Ascending aorta (tissue), 2 donors: ENCODE measurements at places on chromosomes 3 and 15.

DNA sequence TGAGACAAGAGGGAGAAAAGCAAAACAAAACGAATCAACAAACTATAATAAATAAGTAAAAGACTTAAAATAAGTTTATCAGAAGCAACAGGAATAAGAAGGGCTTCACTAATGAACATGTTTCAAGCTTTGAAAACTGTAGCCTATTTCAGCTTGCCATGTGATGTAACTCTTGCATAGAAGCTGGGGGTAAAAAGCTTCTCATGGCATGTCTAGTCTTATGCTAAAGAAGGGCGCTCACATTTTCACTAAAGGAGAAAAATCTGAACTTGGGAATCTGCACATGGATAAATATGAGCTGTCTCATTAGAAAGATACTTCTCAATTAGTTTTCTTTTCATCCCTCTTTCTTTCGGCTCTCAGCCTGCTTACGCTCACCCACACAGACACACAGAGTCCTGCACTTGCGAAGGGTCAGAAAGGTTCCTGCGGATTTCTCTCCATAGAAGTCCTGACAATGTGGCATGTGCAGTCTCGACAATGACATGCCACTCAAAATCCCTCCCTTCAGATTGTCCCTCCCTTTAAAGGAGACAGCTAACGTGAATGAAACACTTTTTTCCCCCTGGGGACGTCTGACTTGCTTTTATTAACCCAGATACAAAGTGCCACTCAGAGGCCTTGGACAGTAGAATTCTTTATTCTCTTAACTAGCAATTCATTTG is 568.9 kb upstream of the NR2F2 start:
- no peak for DNase-seq

- no peak for DNase-seq
These were observed 614.8 kb upstream of the BCHE start for GRCh38 chr3:166451997-166452396.

- DNase-seq: no peak
These were observed 197.6 kb upstream of the ZPLD1 start for GRCh38 chr3:102237181-102237580.

DNA sequence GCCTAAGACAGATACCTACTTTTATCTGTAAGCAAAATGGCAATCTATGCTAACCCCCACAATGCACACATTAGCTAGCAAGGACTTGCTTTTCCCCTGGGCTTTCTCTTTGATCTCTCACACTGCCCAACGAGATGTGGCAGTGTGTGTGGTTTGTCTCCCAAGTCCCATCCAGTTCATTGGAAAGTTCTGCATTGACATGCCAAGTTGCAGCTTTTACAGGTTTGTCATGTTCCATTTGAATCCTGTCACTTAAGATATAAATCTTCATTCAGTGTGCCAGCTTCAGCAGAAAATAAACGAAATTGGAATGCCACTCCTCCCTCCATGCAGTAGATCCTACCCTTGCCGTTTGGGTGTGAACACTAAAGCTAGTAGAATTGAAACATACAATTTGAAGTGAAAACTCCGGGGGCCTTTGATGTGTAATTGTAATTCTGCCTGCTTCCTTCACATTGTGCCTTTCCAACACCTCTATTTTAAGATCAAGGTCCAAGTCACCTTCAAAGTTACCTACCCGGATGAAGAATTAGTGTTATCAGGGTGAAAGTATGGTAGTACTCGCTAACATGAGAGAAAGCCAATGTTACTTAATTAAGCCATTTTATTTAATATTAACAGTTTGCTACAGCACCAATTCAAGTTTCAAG is 130.9 kb upstream of the BHLHE40 start:
- DNase-seq: no peak

DNA sequence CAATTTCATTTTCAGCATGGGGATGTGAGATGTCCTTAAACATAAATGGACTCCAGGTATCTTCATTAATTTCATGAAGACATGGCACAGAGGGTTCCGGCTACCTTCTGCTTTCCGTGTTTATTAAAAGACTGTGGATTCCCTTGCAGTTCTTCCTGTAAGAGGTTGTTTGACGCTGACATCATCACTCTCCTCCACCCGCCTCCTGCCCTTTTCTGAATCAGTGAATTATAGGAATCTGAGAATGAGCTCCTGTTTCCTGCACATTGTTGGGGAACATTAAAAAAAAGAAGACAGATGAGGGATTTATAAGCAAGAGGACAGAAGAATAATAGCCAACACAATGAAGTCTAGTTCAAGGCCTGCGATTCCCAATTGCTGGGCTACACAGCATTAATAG is 191.3 kb downstream of the LPP start:
- DNase-seq: no peak

GRCh38 chr3:87987952-87988351 is 70.9 kb downstream of the CGGBP1 start:
- DNase-seq: no peak

GRCh38 chr15:98155356-98155755 is 194.9 kb downstream of the ARRDC4 start:
- DNase-seq: no peak

DNA sequence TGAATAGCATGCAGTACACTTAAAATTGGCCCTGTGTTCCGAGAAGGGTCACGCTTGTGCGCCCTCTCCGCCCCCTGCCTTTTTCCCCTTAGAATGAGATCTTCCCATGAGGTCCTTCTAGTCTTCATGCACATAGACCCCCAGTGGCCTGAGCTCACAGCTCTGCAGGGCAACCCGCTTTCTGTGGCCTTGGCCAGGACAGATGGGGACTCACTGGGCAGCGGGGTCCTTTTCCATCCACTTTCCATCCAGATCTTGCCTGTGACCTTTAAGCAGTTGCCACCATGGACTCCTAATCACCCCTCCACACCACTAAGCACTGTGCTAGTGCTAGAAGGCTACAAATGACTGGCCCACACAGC is 244.4 kb downstream of the UACA start:
- DNase-seq: no peak

DNA sequence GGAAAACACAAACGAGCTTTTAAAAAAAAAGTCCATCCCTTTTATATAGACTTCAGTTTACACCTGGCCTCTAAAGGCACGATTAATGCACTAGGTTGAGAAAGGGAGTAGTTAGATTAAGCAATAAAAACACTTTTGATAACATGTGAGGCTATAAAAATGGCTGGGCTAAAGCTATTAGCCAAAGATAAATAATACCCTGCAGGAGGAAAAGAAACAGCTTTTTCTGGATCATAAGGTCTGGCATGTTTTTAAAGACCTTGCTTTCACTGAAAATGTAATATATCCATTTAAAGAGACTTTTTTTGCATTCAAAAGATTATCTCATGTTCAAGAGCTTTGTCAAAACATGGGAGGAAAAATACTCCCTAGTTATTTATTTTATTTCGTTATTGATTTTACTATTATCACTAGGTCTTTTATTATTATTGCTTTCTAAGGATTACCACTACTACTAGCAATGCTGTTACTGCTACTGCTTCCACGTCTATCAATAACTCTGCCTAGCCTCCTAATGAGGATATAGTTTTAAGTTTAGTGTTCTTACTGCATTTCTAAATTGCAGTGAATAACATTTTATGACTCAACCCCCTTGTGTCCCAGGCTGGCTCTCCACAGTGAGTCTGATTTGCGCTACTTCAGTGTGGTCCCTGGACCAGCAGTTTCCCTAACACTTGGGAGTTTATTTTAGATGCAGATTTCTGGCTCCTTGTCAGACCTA is 93.4 kb downstream of the THRB start:
- DNase-seq: no peak

DNA sequence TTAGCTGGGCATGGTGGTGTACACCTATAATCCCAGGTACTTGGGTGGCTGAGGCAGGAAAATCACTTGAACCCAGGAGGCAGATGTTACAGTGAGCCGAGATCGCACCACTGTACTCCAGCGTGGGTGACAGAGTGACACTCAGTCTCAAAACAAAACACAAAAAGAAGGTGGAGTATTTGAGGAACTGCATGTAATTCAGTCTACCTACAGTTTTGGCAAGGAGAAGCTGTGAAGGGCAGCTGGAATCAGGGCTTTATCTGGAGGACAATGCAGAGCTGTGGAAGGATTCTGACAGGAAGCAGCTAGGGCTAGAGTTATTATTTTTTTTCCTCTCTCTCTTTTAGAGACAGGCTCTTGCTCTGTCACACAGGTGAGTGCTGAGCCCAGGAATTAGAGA is 6.8 kb downstream of the H1-8 start:
- DNase-seq: no peak

GRCh38 chr3:197521277-197522182 is 34.2 kb downstream of the BDH1 start:
- no peak for DNase-seq

GRCh38 chr3:159620873-159621272 is 367.8 kb upstream of the IL12A start:
- DNase-seq: no peak

DNA sequence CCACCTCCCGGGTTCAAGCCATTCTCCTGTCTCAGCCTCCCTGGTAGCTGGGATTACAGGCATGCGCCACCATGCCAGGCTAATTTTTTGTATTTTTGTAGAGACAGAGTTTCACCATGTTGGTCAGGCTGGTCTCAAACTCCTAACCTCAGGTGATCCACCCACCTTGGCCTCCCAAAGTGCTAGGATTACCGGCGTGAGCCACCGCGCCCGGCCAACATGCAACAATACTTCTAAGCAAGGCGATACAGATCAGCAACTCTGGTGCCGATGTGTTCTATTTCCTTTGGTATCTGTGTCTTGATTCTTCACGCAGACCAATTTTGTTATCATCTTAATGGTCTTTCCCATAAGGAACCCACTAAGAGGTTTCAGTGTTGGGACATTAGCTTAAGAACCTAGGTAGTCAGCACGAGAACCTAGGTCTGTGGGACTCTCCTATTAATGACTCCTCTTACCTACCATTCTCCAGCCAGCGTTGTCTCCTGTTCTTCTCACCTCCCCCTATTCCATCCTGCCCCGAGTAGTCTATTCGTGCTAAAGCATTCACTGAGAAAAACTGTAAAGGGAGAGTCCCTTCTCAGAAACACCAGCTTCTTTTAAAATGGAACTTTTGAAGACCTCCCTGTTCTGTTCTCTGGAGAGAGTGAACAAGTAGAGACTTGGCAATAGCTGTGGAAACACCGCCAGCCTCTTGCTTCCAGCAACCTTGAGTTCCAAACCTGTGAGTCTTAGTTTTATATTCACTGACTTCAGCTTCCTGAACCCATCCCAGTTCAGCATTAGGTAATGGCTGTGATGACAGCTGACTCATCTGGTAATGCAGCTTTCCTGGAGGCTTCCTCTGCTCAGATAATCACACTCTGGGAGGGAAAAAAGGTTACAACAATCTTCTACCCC is 61.2 kb downstream of the TSC22D2 start:
- no peak for DNase-seq
